ENCODE measurements at places on chromosomes 16 and 17.

DNA sequence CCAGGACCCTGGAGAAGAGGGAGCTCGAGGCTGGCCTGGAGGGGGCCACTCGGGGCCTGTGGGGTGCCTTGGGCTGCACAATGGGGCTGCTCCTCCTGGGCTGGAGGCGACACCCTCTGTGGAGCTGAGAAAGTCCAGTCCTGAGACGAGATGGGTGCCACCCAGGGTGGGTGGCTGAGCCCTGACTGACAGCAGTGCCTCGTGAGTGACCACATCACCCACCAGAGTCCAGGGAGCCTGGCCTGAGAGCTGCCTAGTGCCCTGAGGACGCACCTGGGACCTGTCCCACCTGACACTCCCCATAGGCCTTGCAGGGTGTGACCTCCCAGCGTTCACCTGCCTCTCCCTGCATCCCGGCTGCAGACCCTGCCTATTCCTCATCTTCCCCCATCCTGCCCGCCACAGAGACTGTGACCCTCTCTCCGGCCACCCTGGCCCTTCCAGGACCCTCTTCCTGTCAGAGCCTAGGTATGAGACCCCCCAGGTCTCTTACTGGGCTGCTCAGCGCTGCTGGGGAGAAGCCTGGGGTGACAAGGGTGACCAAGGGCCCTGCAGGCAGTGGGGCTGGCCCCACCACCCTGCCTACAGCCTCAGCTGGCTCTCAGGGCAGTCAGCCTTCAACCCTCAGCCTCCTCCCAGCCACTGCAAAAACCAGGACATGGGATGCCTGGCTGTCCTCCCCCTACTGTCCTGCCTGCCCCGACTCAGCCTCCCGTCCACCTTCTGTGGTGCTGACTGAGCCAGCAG is 41.2 kb downstream of the TNFRSF13B start:
- no peak for DNase-seq

DNA sequence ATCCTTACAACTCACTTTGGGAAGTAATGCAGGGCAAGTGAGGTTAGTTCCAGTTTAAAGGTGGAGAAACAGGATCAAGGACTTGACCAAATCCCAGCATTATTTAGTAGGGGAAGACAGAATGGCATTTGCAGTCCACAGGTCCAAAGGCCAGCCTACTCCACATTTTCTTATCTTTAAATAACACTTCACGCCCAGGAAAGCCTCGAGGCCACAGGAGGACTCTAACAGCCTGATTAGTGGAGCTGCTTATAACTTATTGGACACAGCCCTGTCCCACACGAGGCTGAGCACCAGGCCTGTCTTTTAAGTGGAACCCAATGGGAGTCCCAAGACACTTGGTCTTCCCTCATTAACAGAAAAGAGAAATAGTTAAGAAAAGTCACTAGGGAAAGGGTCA is 12.1 kb upstream of the HYDIN start:
- DNase-seq: no peak

DNA sequence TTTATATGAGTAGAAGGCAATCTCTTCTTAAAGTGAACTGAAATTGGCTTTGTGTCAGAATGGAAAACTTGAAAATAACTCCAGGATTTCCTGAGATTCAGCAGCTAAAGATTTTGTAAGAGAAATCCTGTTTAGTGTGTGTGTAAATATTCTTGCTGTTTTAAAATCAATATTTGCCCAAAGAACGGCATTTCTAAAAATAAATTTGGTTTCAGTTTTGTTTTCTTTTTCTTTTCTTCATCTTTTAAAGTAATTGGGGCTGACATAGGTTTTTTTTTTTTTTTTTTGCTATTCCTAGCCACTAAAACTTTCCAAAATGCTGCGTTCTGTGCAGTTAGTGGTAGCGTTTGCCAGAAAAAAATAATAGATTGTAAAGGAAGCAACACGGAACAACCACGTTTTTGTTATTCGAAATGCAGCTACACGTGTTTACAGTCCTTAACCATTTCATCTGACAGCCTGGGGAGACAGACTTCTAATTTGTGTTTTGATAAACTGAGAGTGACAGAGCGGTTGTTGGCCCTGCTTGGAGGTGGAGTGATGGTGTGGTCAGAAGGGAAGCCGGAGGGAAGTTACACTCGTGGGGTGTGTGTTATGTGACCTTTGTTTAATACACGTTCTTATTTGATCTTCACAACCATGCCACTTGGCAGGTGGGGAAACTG is 21.6 kb upstream of the SMPD3 start:
- DNase-seq: no peak

GRCh38 chr16:3086596-3087242 is 12.4 kb downstream of the ZSCAN10 start:
- DNase-seq: no peak

- no peak for DNase-seq
These were observed 63.8 kb upstream of the RCVRN start for GRCh38 chr17:9968881-9969280.

DNA sequence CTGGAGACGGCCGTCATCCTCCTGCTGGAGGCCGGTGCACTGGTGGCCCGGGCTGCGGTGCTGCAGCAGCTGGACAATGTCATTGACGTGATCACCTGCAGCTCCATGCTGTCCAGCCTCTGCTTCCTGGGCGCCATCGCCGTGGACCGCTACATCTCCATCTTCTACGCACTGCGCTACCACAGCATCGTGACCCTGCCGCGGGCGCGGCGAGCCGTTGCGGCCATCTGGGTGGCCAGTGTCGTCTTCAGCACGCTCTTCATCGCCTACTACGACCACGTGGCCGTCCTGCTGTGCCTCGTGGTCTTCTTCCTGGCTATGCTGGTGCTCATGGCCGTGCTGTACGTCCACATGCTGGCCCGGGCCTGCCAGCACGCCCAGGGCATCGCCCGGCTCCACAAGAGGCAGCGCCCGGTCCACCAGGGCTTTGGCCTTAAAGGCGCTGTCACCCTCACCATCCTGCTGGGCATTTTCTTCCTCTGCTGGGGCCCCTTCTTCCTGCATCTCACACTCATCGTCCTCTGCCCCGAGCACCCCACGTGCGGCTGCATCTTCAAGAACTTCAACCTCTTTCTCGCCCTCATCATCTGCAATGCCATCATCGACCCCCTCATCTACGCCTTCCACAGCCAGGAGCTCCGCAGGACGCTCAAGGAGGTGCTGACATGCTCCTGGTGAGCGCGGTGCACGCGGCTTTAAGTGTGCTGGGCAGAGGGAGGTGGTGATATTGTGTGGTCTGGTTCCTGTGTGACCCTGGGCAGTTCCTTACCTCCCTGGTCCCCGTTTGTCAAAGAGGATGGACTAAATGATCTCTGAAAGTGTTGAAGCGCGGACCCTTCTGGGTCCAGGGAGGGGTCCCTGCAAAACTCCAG is 1.1 kb downstream of the MC1R start:
- no peak for DNase-seq

GRCh38 chr17:40345994-40346764 is 18.4 kb downstream of the GJD3 start:
- DNase-seq: no peak

DNA sequence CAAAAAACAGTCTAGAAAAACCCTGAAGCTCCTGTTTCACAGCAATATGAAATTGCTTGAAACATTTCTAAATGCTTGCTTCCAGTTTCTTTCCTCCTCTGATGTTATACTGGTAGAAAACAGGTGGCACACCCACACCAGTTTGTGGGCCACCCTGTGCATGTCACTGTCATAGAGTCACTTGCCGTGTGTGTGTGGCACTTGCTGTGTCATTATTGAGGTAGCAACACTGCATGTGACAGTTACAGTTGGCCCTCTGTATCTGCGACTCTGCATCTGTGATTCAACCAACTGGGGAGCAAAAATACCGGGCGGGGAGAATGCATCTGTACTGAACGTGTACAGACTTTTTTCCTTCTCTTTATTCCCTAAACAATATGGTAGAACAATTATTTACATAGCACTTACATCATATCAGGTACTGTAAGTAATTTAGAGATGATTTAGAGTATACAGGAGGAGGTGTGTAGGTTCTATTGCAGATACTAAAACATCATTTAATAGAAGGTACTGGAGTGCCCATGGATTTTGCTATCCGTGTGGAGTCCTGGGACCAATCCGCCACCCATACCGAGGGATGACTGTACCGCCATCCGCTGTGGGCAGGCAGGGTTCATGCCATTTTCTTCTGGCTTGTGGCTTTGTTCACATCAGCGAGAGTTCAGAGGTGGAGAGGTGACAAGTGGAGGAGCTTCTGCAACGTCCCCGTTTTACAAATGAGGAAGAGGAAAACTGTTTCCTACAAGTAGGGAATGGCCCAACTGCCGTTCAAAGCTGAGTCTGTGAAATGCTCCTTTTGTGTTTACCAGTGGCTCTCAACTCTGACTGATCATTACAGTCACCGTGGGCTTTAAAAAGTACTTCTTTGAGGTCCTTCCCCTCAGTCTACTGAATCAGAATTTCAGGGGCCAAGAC is 373.7 kb downstream of the SNX29 start:
- no peak for DNase-seq

- no peak for DNase-seq
These were observed 23.7 kb downstream of the MARVELD3 start for GRCh38 chr16:71649704-71650103.

DNA sequence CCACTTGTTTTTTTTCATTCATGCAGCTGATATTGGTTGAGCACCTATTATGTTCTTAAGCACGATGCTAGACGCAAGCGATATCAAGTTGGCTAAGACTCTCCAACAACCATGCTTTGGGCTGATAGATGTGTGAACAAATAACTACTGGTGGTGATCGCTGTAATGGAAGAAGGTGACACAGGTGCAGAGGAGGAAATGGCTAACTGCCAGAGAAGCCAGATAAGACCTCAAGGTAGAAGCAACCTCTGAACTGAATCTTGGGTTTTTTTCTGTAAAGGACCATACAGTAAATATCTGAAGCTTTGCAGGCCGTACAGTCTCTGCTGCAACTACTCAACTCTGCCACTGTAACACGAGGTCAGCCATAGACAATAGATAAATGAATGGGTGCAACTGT is 97.9 kb downstream of the C17orf67 start:
- DNase-seq: no peak
